ENCODE measurements at places on chromosomes 16 and 17.

DNA sequence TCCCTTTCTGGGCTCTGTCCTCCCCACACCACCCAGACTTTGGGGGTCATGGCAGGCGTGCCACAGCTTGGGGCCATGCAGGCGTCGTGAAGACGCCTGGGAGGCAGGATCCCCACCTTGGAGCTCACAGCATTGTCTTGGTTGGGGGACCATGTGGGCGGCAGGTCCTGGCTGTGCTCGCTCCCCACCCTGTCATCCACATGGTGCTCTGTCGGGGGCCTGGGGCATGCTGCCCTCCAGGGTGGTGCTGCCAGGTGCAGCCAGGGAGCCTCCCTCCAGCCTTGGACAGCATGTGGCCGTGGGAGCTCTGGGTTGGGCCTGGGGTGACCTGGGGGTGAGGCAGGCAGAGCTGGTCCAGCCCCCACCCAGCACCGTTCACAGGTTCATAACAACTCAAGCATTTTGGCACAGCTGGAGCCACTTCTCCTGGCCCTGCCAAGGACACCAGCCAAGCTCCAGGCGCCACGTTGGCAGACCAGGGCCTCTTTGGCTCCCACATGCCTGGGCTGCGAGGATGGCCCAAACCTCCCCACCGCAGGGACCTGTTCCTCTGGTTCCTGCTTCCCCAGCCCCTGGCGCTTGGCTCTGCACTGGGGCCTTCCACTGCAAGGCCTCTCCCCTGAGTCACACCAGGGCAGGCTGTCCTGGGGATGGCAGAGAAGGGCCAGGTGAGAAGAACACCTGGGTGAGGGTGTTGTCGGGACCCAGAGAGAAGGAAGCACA is 15.1 kb upstream of the ATP6V0C start:
- no peak for DNase-seq

DNA sequence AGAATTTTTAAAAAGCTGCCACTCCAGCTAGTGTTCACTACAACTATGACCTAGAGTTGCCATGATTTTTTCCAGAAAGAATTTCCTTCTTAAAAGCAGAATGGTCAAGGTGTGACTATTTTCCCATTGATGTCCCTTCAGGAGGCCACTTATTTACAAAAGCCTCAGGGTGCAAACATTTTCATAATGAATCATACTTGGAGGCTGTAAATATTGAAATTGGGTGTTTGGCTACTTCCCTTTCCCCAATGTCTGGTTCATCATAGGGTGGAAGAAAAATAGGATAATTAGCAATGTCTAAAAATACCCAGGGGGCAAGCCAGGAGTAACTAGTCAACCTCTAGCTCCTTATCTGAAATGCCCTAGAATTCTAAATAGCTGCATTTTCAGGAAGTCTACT is 18.8 kb downstream of the AXIN2 start:
- no peak for DNase-seq

DNA sequence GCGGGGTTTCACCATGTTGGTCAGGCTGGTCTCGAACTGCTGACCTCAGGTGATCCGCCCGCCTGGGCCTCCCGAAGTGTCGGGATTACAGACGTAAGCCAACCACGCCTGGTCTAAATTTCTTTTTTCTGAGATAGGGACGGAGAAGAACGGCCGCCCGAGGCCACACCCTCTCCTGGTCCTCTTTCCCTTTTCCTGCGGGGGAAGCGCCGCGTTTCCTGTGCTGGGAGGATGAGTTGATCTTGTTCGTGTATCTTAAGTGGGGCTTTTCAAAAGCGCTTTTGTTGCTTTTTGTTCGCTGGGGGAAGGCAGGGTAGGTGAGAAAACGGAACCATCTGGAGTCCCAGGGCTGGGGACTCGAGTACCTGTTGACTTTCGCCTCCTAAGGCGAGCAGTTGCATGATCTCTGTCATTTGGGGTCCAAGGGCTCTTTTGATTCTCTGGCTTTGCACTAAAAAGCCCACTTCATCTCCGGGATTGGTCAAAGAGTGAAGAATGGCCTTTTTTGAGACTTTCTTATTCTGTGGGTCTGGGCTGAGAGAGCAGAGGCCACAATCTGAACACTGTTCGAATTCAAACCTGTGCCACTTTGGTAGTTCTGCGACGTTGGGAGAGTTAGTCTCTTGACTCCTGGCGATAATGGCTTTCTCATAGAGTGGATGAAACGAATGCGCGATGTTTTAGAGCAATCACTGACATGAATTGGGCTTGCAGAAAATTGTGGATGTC is 1.3 kb downstream of the FUS start:
- DNase-seq = no peak

DNA sequence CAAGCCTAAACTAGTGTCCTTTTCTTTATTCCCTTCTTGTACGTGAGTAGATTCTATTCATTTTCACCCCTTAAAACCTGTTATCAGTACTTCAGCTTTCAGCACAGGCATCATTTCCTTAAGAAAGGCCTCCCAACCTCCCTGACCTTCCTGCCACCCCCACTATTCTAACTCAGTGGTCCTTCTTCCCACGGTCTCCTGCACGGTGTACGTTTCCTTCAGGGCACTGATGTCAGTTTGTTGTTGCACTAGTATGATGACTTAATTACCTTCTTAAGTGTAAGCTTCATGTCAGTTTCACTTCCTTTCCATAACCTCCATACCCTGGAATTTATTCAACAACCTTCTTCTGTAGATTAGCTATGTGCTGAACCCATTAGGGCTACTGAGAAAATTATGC is 484.2 kb downstream of the HS3ST4 start:
- DNase-seq = no peak

- no peak for DNase-seq
These were observed 525.6 kb downstream of the MAF start for GRCh38 chr16:79074951-79075350.

- DNase-seq = no peak
These were observed at the start of gene RHBDL3 for GRCh38 chr17:32265192-32265923. TSS of gene RHBDL3 (plus strand) at chr17:32265832. CDS start at chr17:32266190, 358 bp downstream.

- no peak for DNase-seq
These were observed 90.1 kb downstream of the EFCAB13 start for GRCh38 chr17:47413872-47414271.

- DNase-seq = no peak
These were observed 12.3 kb downstream of the DHX38 start for GRCh38 chr16:72105978-72106377.

DNA sequence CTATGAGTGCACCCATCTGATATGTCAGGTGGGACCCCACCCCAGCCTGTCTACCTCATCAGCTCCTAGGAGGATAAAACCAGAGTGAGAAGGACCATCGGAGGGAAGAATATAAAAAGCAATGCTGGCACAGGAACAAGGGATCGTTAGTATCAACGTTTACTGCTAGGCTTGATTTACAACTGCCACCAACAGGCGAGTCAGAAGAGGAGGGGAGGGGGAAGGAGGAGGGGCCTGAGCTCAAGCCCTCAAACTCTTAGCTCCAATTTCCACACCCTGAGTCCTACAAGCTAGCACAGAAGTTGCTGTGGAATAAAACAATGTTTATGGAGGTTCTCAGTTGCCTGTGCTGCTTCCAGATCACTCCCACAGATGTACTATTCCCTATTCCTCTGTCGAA is 234.5 kb downstream of the C16orf78 start:
- DNase-seq = no peak

DNA sequence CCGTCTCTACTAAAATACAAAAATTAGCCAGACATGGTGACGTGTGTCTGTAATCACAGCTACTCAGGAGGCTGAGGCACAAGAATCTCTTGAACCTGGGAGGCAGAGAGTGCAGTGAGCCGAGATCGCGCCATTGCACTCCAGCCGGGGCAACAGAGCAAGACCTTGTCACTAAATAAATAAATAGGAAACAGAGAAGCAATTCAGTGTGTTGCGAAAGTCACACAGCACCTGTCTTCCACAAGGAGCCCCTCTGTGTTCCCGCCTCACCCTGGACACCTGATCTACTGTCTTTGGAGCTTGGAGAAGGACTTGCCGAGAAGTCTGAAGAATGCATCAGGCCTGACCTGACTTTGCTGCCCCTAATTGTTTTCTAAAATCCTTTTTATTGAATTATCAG is 3.5 kb upstream of the CDH1 start:
- DNase-seq = no peak

DNA sequence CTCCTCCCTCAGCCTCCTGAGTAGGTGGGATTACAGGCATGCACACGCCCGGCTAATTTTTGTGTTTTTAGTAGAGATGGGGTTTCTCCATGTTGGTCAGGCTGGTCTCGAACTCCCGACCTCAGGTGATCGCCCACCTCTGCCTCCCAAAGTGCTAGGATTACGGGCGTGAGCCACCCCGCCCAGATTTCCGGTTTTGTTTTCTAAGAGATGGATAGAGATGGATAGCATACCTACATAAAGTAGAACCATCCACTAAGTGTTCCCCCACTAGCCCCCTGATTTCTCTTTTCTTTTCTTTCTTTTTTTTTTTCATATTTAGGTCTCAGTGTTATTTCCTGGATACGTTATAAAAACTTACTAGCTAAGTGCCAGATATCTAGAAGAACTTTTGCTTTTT is 2.0 kb downstream of the WSB1 start:
- no peak for DNase-seq

DNA sequence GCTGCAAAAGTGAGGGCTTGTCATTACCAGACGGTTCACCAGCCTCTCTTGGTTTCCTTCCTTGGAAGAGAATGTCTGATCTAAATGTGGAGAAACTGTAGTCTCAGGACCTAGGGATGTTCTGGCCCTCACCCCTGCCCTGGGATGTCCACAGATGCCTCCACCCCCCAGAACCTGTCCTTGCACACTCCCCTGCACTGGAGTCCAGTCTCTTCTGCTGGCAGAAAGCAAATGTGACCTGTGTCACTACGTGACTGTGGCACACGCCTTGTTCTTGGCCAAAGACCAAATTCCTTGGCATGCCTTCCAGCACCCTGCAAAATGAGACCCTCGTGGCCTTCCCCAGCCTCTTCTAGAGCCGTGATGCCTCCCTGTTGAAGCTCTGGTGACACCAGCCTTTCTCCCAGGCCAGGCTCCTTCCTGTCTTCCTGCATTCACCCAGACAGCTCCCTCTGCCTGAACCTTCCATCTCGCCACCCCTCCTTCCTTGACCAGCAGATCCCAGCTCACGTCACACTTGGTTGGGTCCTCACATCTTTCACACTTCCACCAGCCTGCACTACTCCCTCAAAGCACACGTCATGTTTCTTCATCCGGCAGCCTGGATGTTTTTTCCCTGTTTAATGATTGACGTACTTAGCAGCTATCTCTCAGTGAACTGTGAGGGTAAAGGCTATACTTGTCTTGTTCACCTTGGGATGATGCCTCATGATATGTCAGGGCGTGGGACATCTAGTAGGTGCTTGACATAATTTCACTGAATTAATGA is 4.3 kb downstream of the ZNF768 start:
- DNase-seq = no peak

GRCh38 chr16:1991948-1992703 is 2.4 kb downstream of the SYNGR3 start:
- DNase-seq = peak; percentile 96

GRCh38 chr17:29612404-29613280 is 10.1 kb downstream of the CORO6 start:
- DNase-seq = no peak

- no peak for DNase-seq
These were observed 4.4 kb downstream of the XPO6 start for GRCh38 chr16:28207399-28207798.

GRCh38 chr17:38672788-38673706 is 1.7 kb downstream of the EPOP start:
- DNase-seq = no peak

GRCh38 chr17:58353389-58353825 is 1.4 kb upstream of the SUPT4H1 start:
- DNase-seq = no peak

GRCh38 chr16:3881499-3881990 is 1.0 kb upstream of the CREBBP start:
- no peak for DNase-seq

DNA sequence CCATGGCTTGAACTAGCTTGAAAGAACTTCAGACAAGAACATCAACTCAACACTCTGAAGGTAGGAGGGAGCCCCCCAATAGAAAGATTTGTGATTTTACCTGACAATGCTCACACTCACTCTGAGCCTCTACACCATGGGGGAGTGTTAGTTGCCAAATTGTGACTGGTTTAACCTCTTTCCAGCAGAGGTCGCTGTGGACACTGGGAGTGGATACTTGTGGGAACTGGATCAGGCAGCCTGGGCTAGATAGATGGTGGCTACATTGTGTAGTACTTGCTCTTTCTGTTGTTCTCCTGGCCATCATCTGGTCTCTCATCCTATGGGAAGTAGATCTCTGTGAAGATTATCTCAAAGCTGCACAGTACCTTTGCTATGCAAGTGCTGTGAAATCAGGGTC is 2.9 kb downstream of the SMPD3 start:
- no peak for DNase-seq

GRCh38 chr17:29617125-29617480 is 5.6 kb downstream of the CORO6 start:
- DNase-seq = peak; percentile 71

- DNase-seq = no peak
These were observed 364.7 kb upstream of the DYNLRB2 start for GRCh38 chr16:80176114-80176513.

DNA sequence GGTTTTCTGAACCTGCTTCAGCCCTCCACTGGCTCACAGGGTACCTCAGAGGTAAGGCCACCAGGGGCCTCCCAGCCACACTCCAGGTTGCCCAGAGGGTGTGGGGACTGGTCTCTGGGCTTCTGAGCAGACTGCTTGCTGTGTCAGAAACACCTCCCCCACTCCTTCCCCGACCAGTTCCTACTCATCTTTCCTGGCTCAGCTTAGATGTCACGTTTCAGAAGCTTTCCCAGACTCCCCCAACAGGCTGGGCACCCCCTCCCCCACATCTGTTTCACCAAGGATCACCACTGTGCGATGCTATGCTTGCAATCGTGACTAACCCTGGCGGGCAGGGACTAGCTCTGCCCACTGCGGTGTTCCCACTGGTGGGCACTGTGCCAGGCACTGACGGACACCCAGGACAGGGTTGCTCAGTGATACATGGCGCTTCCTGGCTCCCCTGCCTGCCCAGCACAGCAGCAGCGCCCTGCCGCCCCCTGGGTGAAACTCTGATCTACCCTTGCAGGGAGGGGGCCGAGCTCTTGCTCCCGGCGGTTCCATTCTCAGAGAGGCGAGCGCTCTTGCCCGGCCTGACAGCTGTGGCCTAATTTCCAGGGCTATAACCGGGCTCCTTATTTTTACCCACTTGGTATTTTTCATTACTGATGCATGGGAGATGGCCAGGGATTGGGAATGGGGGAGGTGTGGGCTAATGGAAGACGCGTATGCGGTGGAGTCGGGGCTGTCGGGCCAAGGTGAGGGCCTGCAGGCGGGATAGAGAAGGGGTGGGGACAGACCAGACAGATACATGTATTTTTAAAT is 29.4 kb upstream of the MTSS2 start:
- no peak for DNase-seq

GRCh38 chr17:3796822-3797170 is 4.2 kb downstream of the ITGAE start:
- DNase-seq = no peak

DNA sequence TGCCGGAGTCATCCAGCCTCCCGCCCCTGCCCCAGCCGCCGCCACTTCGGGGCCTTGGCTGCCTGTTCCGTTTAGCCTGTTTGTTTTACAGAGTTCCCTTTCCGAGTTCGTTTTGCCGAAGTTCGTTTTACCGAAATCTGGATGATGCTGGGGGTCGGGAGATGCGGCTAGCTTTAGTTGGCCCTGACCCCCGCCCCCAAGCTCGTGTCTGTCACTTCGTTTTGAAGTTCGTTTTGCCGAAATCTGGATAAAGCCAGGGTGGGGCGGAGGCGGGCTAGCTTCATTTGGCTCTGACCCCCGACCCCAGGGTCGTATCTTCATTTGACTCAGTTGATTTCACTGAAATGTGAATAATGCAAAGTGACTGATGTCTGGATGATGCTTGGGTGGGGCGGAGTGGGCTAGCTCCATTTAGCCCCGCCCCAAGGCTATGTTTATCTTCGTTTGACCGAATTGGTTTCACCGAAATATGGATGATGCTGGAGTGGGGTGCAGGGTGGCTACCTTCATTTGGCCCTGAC is 591 bp downstream of the PSMD7 start:
- DNase-seq = peak; percentile 24

Measured in stimulated activated CD4-positive, alpha-beta T cell treated with anti-CD3 and anti-CD28 coated beads, TNF-alpha, amount 100 ng/mL, for 1 hour (primary cell).